ENCODE measurements at places on chromosomes 16 and 17.

GRCh38 chr17:77229786-77230435 lies 89.1 kb downstream of the SEC14L1 start:
- no peak for DNase-seq

DNA sequence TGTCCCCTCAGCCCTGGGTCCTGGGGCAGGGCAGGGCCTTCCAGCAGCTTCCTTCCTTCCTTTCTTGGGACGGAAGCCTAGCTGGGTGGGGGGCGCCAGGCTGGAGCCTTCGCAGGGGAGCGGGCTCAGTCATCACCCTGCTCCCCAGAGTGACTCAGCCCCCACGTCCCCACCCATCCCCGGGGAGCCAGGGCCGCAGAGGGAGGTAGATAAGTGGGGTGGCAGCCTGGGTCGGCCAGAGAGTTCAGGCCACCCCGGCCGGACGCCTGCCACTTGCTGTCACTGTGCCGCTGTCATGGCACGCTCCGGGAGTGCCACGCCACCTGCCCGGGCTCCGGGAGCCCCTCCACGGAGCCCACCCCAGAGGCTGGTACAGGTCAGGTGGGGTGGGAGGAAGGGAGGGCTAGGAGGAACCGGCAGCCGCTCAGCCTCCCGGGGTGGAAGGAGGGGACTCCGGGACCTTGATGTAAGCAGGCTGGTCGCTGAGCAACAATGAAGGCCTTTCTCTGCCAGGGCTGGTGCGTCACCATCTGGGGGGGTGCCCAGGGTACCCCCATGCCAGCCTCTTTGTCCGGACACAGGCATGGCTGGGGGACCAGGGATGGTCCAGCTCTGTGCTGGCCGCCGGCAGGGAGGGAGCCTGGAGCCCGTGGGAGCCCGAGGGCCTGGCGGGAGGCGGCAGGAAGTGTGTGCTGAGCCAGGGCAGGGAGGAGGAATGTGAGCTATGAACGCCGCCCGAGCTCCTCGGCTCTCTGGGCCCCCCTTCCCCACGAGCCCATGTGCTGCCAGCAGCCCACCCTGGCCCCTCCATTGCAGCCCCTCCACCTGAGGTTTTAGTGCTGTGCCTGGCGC lies 6.6 kb downstream of the NHERF2 start:
- peak; percentile 84 for DNase-seq

GRCh38 chr16:83965444-83966152 lies 2.4 kb upstream of the NECAB2 start:
- no peak for DNase-seq

GRCh38 chr16:87854053-87854906 lies 15.0 kb downstream of the SLC7A5 start:
- no peak for DNase-seq

- no peak for DNase-seq
Observed at GRCh38 chr16:57020651-57021050, 31.3 kb downstream of the NLRC5 start.

- no peak for DNase-seq
Observed at GRCh38 chr16:4015275-4016004, 100.8 kb downstream of the ADCY9 start.

GRCh38 chr16:81531419-81531821 lies 86.8 kb downstream of the CMIP start:
- DNase-seq = no peak

DNA sequence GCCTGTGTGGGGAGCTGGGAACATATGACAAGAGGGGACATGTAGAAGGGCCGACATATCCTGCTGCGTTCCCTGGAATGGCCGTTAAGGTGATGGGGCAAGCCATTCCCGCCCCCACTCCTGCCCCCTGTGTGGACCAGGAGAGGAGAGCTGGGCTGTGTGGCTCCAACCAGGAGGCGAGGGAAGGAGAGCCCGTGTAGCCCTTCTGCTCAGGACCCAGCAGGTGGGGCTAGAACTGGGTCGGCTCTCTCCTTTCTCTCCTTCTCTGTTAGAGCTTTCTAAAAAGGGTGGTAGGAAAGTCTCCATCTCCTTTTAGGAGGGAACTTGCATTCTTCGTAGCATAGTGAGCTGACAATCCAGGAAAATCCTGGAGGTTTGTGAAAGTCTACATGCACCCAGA lies 12.8 kb downstream of the SPHK1 start:
- no peak for DNase-seq

- DNase-seq = no peak
Observed at GRCh38 chr17:61000911-61001310, 323.3 kb downstream of the BCAS3 start.

DNA sequence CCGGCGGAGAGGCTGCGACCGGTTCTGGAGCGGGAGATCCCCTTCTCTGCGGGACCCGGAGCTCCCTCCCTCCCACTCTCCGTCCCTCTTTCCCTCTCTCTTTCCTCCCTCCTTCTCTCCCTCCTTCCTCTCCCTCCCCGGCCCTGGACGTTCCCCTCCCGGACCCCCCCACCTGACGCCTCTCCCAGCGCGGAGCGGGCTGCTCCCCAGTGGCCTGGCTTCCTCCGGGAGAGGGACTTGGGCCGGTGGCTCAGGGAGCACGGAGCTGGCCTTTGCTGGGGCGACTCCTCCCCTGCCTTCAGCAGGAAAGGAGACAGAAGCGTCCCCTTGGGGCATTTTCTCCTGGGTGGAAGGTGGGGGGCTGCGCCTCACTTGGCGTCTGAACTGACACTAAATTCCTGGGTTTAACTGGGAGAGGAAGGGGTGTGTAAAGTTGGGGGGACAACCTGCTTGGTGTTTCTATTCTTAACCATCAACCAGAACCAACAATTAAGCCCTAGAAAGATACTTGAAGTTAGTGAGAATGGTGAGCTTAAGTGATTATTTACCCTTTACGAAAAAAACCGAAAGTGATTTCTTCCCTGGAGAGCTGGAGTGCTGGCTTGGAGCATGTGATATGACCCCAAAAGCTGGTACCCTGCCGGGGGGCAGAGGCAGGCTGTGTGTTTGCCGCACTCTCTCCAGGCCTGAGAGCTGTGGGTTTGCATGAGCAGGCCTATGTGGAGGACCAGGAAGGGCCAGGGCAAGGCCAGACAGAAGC lies 775 bp downstream of the SPIRE2 start:
- no peak for DNase-seq

- DNase-seq = no peak
Observed at GRCh38 chr17:7947651-7948050, 15.6 kb downstream of the CNTROB start.

DNA sequence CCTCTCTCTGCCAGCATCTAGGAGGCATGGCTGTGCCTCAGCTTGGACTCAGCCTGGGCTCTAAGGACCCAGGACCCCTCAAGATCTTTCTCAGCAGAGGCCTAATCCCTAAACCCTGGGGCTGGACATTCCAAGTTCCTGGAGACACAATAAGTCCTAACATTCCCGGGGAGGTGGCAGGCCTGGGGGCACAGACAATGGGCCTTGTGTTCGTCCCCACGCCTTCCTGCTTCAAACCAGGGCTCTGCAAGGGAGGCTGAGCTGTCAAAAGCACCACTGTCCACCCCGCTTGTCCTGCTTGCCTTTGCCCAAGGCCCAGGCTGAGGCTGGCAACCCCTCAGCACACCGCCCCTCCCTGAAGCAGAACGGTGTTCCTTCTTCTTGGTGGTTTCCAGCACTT lies 13.7 kb downstream of the SDK2 start:
- no peak for DNase-seq

DNA sequence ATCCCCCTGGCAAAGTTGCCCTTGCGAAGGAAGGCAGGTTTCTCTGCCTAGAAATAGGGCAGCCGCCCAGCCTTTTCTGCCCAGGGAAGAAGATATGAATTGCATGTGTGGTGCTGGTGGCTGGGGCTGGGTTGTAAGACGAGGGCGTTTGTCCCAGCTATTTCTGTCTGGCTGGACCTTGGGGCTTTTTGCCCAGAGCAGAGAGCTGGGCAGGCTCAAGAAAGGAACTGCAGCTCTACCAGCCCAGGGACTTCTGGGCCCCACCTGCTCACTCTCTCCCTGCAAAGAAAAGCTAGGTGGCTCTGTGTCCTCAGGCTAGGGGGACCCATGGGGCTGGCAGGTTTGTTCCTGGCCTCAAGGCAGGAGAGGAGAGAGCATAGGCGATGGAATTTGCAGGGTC lies 586 bp downstream of the CACNG1 start:
- no peak for DNase-seq

DNA sequence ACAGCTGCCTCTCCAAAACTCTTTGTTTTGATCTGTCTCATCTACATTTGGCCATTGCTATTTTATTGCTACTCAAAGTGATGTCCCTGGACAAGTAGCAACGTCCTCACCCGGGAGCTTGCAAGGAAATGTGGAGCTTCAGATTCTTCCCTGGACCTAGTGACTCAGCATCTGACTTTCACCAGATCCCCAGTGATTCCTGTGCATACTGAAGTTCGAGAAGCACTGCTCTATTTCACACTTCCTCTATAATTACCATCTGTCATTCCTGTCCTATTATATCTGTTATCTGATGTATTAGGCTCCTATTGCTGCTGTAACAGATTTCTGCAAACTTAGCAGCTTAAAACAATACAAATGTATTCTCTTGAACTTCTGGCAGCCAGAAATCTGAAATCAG lies 28.5 kb upstream of the VAT1L start:
- no peak for DNase-seq

DNA sequence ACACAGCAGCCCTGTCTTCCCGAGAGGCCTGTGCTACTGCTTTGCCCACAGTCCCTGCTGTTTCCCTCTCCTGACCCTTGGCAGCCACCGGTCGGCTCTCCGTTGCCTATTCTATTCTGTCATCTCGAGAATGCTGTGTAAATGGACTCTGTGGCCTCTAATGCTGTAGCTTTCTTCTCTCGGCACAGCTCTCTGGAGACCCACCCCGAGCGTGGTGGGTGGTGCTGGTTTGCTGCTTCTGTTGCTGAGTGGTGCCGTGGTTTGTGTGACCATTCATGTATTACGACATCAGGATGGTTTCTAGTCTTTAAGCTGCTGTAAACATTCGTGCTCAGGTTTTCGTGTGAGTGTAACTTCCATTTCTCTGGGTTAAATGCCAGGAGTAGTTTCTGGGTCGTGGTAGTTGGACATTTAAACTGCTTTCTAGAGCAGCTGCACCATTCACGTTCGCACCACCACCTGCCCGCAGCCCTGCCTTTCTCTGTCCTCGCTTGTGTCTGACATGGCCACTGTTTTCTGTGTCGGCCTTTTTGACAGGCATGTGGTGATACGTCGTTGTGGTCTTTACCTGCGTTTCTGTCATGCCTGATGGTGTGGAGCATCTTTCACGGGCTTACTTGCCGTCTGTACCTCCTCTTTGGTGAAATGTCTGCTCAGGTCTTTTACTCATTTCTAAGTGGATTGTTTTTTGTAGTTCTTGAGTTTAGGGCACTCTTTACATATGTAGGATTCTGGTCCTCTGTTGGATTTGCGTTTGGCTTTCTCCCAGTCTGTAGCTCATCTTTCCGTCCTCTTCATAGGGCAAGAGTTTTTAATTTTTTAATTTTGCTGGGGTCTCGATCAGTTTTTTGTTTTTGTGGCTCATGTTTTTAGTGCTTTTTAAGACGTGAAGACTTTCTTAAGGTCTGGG lies 47.7 kb upstream of the ZNF750 start:
- DNase-seq = no peak

DNA sequence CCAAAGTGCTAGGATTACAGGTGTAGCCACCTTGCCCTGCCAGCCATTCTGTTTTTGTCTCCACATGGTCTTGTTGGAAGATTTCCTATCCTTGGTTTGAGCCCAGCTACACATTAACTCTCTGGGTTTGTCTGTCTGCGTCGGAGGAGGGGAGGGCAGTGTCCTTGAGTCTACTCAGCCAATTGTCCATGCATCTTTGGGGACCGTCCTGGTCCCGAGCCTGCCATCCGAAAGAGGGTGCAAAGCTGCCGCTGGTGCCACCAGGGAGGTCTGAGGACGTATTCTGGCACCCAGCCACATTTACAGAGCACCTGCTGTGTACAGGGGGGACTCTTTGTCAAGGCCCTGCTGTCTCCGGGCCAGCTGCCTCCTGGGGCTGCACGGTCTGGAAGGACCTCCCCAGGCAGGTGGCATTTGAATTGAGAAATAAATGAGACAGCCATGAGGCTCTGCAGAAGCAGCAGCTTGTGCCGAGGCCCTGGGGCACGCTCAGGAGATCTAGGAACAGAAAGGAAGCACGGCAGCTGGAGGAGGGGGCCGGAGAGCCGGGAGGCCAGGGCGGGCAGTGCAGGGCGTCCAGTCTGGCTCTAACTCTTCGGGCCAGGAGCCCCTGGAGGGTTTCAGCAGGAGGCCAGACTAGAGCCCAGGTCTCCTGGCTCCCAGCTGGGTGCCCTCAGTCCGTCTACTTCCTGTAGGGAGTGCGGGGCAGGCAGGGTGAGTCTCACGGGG lies 1.5 kb downstream of the CYBA start:
- DNase-seq = no peak
